ENCODE measurements at places on chromosomes 12 and 14. TPM values are rescaled to one million over a fixed set of nuclear protein-coding genes. Genes with fewer than 3 reads are reported as not detected.
A peak's percentile ranks its signal among the peaks of the same experiment; 100 is the strongest.

The FAM186B gene
- total RNA-seq, result 0.21 TPM

The ENDOU gene
- not detected for total RNA-seq

GRCh38 chr14:95499354-95499750 is 17.1 kb downstream of the SYNE3 start:
- H3K4me3 ChIP-seq, result no peak overlapping the region
- no peak for DNase-seq
- H3K36me3 ChIP-seq, result no peaks in the 10 kb centered on the region
- no peaks in the 10 kb centered on the region for H3K4me1 ChIP-seq

- no peaks in the 10 kb centered on the region for H3K4me1 ChIP-seq
- no peak overlapping the region for H3K27ac ChIP-seq
- H3K4me3 ChIP-seq, result no peak overlapping the region
- no peaks in the 10 kb centered on the region for H3K27me3 ChIP-seq
These were observed 1098.7 kb downstream of the AACS start for GRCh38 chr12:126163984-126164383.

- H3K4me3 ChIP-seq, result peak overlapping the region; percentile 23
- peak overlapping the region; percentile 69 for H3K27ac ChIP-seq
- H3K27me3 ChIP-seq, result no peaks in the 10 kb centered on the region
- H3K4me1 ChIP-seq, result peaks cover 21% of the 10 kb centered on the region
These were observed 484.4 kb downstream of the ATP23 start for GRCh38 chr12:58425481-58426392.

GRCh38 chr12:103742349-103742932 is 98.6 kb downstream of the NT5DC3 start:
- H3K4me1 ChIP-seq, result no peaks in the 10 kb centered on the region
- no peaks in the 10 kb centered on the region for H3K27me3 ChIP-seq
- no peaks in the 10 kb centered on the region for H3K36me3 ChIP-seq
- H3K4me3 ChIP-seq, result no peak overlapping the region
- no peak for DNase-seq

All from H1 (cell line).